CD8-positive, alpha-beta memory T cell (primary cell): ENCODE measurements at places on chromosomes 7 and 10. TPM values are rescaled to one million over a fixed set of nuclear protein-coding genes. Genes with fewer than 3 reads are reported as not detected.

Gene SORCS3
- not detected for total RNA-seq

Gene ZNF488
- 0.42 TPM for total RNA-seq

Gene BTBD16
- total RNA-seq, result not detected

GRCh38 chr7:20030915-20031362 is 186.2 kb downstream of the MACC1 start:
- no peak for DNase-seq

GRCh38 chr7:158724658-158725505 is 20.3 kb upstream of the NCAPG2 start:
- no peak for DNase-seq

GRCh38 chr10:33715303-33715975 is 381.0 kb upstream of the NRP1 start:
- no peak for DNase-seq

GRCh38 chr7:94003446-94004023 is 620 bp downstream of the BET1 start:
- no peak for DNase-seq
